ENCODE measurements at places on chromosomes 12 and 14. TPM values are rescaled to one million over a fixed set of nuclear protein-coding genes. Genes with fewer than 3 reads are reported as not detected.
A peak's percentile ranks its signal among the peaks of the same experiment; 100 is the strongest.

The DIO2 gene
- 1.8 TPM for total RNA-seq

The IL31 gene
- not detected for total RNA-seq

The ENDOU gene
- 0.36 TPM for total RNA-seq

The FSCB gene
- not detected for total RNA-seq

The CCDC177 gene
- not detected for total RNA-seq

The OLR1 gene
- 0.36 TPM for total RNA-seq

The PPP4R4 gene
- total RNA-seq: 3.0 TPM

The PLA2G1B gene
- not detected for total RNA-seq

The MANSC4 gene
- total RNA-seq: not detected

The KRT82 gene
- not detected for total RNA-seq

The LRP1 gene
- total RNA-seq: 262 TPM

The OR4K13 gene
- not detected for total RNA-seq

DNA sequence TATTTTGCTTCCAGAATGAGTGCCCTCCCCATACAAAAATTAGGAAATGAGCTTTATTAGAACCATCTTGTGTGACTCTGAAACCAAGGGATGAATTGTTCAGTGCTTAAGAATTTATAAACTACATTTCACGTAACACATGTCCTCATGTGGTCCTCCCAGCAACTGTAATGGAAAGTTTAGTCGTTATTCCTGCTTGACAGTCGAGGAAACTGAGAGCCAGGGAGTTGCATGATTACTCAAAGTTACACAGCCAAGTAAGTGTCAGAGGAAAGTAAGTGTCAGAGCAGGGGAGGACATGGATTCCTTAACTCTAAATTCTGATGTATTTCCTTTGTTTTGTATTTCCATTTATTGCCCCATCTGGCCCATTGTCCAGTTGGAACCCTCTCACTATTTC lies 453.9 kb downstream of the FUT8 start:
- DNase-seq: no peak

DNA sequence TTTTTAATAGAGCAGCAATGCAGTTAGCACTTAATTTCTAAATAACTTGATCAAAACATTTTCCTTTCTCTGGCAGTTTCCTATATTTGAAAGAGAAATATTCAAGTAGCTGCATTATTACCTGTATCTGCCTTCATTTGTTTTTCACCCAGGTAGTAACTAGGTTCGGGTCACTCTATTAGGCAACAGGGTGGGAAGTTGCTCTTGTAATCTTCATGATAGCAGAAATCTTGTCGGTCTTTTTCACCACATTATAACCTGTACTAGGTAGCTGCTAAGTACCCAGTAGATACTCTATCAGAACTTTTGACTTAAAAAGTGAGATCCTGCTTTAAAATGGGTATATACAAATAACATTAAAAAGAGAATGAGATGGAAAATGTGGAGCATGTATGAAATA lies 2.4 kb upstream of the PIK3C2G start:
- no peak for DNase-seq

DNA sequence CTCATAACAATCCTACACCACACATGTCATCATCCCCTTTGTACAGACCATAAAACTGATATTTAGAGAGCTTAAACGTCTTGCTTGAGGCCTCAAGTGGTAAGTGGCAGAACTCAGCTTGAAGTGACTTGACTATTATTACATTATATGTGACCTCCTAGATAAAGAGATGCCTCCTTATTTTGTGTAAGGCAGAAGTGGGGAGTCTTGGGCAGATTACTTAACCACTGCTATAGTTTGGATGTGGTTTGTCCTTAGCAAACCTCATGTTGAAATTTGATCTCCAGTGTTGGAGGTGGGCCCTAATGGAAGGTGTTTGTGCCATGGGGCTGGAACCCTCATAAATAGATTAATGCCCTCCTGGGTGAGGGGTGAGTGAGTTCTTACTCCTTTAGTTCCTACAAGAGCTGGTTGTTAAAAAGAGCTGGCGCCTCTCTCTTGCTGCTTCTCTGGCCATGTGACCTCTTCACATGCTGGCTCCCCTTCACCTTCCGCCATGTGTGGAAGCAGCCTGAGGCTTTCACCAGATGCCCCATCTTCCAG lies 37.4 kb downstream of the RCOR1 start:
- DNase-seq: no peak

DNA sequence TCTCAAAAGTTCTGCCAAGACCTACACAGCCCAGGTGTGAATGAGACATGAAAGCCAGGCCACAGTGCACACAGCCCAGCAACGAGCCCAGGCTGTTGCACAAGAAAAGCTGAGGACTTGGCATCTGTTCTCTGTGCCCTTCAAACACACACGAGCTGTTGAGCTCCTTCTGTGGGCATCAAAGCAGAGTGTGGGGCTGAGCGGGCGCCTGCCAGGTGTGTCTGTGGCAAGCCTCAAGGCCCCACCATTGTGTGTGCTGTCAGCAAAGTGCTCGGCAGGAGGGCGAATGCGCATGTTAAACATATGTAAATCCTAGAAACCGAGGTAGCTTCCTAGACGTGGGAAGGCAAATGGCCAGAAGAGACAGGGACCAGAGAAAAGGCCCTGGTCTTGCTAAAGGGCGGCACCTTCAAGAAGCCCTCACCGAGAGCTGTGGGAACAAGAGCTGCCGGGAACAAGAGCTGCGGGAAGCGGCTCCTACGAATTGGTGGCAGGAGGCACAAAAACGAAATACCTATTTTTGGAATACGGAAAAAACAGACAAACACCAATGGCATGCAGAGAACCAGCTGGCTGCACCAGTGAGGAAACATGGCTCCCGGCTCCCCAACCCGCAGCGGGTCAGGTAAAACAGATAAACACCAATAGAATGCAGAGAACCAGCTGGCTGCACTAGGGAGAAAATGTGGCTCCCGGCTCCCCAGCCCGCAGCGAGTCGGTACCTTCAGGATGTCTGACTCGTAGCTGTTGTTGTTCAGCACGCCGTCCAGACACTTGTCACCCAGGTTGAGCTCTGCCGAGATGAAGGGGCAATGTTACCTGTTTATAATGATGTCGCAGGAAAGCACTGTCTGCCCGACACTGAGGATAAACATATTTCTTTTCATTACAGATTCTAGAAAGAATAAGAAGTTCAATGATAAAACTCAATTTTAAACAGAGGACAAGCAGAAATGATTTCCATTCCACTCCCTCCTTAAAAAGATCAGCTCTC lies 19.0 kb upstream of the GOLGA3 start:
- no peak for DNase-seq

DNA sequence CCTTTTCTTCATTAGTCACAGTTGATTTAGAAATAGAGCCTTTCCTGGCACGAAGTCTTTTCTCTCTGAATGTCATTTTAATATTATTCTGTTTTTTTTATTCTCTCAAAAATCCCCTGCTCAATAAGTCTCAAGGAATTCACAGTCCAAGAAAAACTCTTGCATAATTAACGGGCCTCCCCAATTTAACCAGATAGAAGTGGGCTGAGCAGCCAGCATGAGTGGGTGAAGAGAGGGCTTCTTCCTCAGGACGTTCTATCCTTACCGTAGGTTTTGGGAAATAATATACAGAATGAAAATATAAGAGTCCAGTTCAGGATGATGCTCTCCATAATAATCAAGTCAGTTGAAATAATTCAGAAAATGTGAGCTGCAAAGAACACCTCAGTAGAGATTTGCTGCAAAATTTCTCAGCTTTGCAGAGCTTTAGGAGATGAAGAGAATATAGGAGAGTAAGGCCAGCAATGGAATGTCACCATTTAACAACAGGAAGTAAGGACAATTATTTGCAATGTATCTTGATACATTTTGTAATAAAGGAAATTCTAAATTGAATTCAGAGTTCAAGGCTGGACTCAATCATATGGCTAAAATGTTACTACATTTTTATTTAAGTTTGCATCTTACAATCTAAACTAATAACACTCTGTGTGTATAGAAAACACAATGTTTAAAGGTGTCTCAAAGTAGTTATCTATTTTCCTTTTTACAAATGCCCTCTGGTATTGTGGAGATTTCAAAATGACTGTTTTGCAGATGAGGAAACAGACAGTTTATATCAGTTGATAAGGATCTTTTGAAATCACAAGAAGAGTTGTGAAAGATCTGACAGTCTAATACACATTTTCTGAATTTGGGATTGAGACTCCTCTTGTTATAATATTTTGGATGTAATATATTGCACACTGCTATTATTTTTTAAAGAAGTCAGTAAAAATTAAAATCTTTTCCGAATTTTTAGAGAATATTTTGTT lies 1724.1 kb upstream of the SEL1L start:
- DNase-seq: no peak

DNA sequence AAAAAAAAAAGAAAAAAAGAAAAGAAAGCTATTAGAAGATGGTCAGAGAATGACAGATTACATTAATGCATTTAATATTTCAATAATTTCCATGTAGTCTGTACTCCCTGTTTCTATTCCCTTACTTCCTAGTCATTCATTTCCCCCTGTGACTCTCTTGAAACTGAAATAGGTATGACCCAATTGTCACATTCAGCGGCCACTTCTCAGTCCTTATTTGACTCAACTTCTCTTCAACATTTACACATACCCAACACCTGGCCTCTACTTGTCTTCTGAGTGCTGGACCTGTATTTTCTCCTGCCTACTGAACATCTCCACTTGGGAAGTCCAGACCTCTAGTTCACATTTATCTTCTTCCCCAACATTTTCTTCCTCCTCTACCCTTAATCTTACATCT lies 7.2 kb downstream of the EEA1 start:
- no peak for DNase-seq

DNA sequence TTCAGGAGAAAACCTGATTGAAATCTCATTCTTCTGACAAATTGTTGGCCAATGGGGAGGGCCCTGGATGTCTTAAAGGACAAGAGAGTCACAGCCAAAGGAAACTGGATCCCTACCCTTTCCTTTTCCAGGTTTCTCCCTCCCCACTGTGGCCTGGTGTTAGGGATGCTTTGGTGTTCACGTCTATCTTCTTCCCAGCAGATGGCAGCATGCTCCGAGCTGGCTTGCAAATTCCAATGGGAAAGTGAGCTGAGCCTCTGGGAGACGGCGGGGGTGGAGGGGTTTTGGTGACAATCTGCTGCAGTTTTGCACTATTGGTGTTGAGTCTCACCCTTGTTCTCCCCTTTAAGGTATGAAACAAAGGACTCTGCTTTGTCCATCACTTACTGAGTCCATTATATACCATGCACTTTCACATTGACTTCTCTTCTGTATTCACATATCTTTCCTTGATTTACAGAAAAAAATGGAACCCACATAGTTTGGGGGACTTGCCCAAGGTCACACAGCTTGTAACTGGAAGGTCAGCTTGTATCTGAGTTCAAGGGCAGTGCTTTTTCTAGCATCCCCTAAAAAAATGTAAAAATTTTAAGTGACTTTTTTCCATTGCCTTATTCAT lies 39.3 kb downstream of the CCDC177 start:
- no peak for DNase-seq

DNA sequence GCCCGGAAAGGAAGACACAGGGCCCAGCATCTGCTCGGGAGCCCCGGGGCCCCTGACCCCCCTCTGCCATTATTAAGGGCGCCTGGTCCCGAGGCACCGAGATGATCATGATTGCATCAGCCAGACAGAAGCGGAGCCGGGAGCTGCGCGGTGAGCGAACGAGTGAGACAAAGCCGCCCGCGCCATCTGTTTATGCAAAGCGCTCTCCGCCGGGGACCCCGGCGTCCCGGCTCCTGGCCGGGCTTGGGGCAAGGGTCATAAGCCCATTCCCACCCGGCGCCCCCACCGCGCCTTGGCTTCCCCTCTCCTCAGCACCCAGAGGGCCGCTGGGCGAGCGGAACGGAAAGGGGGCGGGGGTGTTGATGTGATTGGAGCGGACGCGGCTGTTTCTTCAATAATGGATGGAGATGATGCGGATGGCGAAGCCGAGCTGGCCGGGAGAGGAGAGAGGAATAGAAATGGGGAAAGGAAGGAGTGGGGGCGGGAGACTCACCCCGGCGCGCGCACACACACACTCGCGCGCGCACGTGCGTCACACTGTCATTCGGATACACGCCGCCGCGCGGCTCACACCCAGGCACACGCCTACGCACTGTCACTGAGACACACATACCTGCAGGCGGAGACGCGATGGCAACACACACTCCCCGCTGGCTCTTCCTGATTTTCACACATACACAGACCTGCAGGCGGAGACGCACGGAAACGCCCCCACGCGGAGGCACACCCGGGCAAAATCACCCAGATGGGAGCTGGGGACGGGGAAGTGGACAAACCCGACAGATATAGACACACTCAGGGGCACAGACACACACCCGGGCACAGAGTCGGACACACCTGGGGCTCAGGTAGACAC lies 10.7 kb downstream of the STAC3 start:
- peak; percentile 77 for DNase-seq

- DNase-seq: peak; percentile 81
Observed at GRCh38 chr12:116539905-116540482, 19.2 kb upstream of the MAP1LC3B2 start.

GRCh38 chr12:109879351-109880042 lies 844 bp downstream of the GLTP start:
- DNase-seq: no peak

GRCh38 chr14:101707068-101707842 lies 54.3 kb upstream of the PPP2R5C start:
- DNase-seq: no peak

DNA sequence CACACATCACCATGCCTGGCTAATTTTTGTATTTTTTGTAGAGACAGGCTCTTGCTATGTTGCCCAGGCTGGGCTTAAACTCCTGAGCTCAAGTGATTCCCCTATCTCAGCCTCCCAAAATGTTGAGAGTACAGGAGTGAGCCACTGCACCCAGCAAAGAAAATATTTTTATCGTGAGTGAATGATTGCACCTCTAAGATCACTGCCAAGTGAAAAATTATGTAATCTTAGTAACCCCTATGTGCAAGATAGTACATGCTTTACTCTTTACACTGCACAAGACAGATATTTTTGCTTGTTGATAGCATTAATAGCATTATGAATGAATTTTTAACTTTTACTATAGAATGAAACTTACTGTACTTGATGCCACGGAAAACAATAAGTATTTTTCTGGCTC lies 3.4 kb upstream of the MRPS35 start:
- no peak for DNase-seq

- no peak for DNase-seq
Observed at GRCh38 chr14:64857979-64858744, 21.5 kb downstream of the SPTB start.

DNA sequence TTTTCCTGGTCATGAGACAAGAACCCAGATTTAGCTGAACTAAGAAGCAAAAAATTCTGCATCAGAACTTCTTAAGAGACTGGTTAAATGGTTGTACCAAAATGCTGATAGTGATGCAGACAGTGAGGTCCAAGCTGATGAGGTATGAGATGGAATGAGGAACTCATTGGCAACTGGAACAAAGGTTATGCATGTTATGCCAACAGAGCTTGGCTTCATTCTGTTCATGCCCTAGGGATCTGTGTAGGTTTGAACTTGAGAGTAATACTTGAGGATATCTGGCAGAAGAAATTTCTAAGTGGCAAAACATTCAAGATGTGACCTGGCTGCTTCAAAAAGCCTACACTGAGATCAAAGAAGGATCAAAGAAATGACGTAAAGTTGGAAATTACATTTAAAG lies 398.0 kb downstream of the FSCB start:
- no peak for DNase-seq
